Activated CD4-positive, alpha-beta T cell treated with anti-CD3 and anti-CD28 coated beads for 48 hours (primary cell): ENCODE measurements at places on chromosomes 2 and 18.

DNA sequence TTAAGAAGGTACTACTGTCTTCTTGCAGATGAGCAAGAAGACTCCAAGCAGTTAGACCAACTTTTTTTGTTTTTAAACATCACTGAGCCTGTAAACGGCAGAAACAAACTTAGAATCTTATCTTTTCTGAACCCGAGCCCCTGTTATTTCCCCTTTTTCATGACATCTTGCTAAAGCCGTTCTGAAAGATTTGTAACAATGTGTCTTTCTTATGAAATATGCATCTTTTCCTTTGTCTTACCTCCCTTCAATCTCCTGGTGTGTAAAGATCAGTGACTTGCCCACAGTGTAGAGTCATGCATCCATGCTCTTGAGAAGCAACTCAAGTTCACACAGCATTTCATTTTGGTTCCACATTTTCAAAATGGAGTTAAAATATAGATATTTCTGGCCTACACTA lies 288.8 kb upstream of the CELF4 start:
- no peak for DNase-seq

GRCh38 chr2:68653538-68653982 lies 10.2 kb downstream of the PROKR1 start:
- peak; percentile 64 for DNase-seq

- no peak for DNase-seq
Measured at GRCh38 chr2:229521576-229521975, 192.8 kb downstream of the DNER start.

DNA sequence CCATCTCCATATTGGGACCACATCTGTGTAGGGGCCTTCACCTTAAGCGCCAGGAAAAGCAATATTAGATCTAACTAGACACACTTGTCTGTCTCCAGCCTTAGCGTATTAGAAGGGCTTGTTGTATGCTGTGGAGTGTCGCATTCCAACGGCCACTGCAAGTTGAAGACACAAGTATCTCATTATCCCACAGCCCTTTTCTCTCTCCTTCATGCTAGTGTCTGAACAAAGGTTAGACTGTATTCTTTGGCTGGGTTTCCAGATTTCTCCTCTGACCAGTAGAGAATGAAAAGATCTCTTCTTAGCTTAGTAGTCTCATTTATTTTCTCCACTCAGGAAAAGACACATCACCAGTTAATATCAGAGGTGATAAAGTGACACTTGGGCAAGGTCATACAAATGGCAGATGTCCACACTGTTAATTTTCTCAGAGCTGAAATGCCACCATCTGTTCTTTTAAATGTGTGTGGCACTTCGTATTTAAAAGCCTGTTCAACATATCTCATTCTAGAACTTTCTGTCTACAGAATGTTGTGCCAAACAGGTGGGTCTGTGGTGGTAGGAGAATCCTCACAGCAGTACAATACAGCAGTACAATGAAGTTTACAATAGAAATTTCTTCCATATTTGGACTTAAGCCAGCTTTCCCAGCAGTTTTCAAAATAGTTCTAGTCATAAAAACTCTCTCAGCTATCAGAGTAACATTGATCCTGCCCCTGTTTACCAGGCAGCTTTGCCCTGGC lies 94.0 kb upstream of the ITGA6 start:
- DNase-seq: no peak

DNA sequence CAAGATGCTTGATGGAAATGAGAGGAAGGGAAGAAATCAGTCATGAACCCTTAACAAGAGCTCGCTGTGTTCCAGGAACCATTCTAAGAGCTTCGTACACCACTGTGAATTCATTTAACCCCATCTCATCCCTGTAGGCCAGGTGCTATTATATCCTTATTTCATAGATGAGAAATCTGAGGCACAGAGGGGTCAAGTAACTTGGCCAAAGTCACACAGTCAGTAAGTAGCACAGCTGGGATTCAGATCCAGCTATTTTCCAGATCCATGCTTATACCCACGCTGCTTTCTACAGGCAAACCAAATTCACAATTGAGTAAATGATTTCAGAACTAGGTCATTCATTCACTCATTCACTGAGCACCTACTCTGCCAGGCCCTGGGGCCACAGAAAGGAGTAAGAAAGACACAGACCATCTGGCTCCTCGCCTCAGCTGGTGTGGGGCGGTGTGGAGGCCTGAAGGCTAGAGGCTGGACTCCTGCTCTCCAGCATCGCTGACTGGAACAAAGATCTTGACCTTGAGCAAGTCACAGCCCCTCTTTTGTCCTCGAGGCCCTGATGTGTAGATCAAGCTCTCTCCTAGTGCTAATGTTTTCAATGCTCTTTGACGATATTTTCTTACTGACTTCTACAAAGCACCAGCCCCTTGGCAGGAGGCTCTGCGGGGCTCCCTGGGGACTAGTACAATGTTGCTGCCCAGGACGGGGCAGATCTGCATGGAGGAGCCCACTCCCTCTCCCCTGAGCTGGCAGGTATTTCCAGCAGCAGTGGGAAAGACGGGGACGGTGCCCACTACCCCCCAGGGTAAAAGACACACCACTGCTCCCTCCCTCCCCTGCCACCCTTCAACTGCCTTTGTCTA lies 26.5 kb downstream of the STEAP3 start:
- no peak for DNase-seq

DNA sequence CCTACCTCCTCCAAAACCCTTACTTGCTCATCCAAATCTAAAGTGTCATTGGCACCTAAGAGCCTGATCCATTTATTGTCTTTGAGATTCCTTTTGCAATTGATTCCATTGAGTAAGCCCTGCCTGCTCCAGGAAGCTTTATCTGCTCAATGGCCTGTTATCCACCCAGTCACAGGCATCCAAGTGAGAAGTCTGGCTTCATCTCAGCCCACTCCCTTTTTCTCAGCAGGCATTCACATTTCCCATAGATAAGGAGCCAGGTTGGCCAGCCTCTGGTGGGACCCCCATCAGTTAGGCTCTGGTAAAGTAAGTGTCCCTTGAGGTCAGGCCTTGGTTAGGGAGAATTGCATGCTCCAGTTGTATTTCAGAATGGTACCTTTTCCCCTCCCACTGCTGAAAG lies 396.2 kb upstream of the ST6GAL2 start:
- no peak for DNase-seq

DNA sequence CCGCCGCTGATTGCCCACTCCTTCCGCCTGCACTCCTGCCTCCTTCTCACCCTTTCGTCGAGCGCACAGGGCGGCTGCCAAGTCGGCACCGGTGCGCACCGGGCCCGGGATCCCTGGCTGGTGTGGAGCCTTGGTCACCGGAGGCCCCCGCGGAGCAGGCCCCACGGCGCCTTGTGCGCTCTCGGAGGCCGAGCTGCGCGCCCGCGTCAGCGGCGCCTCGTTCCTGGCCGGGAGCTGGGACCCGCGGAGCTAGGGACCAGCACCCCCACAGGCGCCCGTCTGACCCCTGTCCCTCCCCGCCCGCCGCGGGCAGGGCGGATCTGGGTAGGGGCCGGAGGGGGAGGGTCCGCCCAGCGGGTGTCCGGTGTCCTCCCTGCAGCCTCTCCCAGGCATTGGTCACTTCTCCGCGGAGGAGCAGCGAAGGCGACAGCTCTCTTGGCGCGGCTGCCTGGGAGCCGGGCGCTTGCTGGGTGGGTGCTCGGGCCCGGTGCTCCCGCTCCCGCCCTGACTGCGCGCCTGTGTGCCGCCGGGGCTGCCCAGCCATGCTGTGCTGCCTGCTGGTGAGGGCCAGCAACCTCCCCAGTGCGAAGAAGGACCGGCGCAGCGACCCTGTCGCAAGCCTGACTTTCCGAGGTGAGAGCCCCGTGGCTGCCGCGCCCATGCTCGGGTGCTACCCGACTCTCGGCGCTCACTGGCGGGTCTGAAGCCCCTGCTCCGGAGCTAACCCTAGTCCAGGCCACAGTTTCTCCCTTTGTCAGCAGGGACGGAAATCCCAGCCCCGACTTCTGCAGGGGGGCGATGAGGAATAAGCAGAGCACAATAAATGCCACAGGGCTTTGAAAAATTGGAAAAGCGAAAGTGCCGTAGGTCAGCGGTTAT lies 13.2 kb downstream of the DYSF start:
- DNase-seq: peak; percentile 13

- peak; percentile 41 for DNase-seq
Measured at GRCh38 chr2:109516445-109517117, 97.2 kb downstream of the SEPTIN10 start.

DNA sequence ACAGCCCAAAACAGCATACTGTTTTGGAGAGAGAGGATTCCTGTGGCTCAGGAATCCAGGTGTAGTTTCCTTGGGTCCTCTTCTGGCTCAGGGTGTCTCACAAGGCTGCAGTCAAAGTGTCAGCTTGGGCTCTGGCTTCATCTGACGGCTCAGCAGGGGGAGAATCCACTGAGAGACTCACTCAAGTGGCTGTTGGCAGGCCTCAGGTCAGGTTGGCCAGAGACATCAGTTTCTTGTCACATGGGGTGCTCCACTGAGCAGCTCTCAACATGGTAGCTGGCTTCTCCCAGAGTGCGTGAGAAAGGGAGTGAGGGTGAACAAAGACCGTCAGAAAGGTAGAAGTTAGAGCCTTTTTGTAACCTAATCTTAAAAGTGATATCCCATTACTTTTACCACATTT lies 168.4 kb downstream of the SOCS6 start:
- DNase-seq: no peak

DNA sequence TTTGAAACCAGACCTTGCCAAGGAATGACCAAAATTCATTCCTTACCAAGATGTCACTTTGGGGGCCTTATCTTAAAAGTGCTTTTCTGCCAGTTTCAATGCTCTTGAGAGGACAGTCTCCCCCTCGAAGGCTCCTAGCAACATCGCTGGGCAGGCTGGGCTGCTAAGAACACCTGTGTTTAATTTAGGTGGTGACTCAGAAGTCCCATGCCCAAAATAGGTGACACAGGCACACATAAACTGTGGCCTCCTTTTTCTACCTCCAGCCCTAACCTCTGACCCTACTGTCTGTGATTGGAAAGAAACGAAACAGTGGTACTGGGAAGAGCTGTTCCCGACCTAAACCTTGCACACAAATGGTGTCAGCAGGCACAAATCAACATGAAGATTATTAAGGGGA lies 28.7 kb upstream of the ROCK2 start:
- no peak for DNase-seq

DNA sequence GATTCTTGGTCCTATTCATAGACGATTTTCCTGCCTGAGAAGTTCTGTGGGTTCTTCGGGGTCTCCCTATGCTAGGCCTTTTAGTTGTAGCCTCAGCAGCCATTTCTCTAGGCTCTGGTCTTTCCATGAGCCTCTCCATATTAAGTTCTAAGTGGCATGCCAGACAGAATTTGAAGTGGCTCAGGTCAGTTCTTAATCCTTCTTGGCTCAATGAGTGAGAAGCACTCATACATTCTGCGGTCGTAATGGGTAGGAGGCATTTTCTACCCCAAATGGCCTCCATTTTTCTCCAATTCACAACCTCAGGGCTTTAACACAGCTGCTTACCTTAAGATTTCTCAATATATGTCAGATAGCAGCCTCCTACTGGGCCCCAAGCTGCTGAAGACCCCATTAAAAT lies 405.3 kb upstream of the GALNT5 start:
- DNase-seq: no peak

- DNase-seq: no peak
Measured at GRCh38 chr18:36513556-36513955, 216.0 kb downstream of the FHOD3 start.

GRCh38 chr2:23803965-23804542 lies 122.9 kb downstream of the ATAD2B start:
- DNase-seq: peak; percentile 12

- no peak for DNase-seq
Measured at GRCh38 chr18:22558945-22559385, 141.2 kb upstream of the CTAGE1 start.

DNA sequence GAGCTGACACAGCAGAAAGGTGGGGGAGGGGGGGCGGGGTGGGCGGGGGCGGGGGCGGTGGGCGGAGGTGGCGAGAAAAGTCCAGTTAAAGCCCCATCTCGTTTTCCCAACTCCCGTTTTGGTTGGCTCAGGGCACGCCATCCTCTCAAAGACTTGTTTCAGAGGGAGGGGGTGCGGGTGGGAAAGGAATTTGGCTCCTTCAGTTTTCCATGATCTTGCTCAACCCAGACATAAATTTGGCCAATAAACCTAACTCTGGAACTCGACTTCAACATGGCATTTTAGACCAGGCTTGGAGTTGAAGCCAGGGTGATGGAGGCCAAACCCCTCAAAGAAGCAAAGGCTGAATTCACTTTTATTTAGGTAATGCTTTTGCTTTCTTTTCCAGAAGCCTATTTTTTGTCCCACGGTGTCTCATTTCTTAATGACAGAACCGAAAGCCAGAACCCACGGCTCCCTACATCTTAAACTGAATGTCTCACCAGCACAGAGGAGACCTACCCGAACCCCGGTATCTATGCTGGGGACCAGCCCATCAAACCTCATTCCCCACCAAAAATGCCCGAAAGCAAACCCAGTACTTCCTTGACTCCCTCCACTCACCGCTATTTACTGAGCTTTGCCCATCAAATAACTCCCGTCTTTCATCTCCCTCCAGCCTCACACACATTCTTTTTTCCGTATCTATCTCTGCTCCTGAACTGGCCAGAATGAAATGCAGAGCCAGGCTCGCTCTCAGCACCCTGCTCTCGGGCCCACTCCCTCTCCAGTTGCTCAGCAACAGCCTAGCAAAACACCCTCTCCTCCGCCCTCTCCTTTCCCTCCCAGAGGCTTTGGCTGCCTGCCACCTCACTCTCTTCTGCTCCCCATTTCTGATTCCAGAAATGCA lies 4.3 kb downstream of the IGFBP5 start:
- peak; percentile 34 for DNase-seq

- DNase-seq: no peak
Measured at GRCh38 chr2:166573391-166573790, 79.3 kb upstream of the SCN7A start.

DNA sequence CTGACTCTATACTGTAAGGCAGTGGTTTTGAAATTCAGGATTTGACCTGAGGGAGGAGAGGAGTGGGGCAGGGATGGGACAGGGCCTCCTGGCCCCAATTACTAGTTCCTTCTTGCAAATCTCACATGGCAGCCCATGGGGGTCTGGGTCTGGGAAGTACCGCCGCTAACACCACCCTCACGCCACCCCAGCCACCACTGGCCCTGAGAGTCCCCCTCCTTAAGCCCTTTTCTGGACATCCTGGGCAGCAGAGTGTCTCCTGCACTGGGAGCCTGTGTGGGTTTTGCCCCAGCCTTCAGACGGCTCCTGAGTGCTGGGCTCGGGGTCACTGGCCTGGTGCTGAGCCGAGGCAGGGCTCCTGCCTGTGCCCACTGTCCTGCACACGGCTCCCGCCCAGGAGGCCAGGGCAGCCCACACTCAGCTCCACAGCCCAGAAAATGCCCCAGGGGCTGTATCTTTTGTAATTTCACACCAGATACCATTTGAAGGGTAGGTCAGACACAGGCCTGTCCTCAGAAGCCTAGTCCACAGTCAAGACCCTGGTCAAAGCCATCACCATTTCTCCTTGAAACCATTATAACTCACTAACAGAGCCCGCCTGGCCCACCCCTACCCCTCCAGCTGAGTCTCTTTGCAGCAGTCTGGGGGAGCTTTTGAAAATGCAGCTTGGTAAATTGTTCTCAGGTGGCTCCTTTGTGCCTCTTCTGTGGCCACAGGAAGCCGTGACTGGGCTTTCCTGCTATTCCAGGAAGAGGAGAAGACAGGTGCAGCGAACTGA lies 55.1 kb downstream of the CYP27C1 start:
- DNase-seq: no peak

DNA sequence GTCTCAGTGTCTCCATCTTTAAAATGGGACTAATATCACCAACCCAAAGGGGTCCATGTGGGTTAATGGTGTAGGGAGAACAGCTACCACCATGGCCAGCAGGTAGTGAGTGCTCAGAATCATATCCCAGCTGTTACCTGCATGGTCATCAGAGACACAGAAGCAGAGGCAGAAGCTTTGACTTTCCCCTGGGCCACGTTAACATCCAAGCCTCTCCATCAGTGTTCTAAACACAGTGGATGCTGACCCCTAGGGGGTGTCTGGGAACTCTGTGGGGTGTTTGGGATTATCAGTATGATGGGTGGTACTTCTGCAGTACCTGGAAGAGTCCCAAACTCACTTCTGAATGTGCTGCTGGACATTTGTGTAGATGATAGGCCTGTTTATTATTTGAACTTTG lies 93.6 kb downstream of the GYPC start:
- no peak for DNase-seq
